HTR-8/SVneo (cell line): ENCODE measurements at places on chromosomes 6 and 20.

GRCh38 chr6:137044366-137045221 is at the start of gene IL20RA:
Gene IL20RA, minus strand, starts transcription at chr6:137044965. Its CDS starts 237 bp downstream, at chr6:137044728.
- DNase-seq, result peak; percentile 25

DNA sequence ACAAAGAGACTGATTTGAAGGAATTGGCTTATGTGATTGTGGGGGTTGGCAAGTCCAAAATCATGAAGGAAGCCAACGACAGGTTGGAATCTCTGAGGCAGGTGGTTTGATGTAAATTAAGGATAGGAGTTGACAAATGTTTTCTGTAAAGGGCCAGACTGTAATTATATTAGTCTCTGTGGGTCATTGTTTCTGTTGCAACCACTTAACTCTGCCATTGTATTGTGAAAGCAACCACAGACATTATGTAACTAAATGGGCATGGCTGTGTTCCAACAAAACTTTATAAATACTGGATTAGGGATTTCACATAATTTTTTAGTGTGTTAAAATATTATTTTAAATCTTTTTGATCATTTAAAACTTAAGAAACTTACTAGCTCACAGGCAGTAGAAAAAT is 199.2 kb upstream of the MYLIP start:
- no peak for DNase-seq

- DNase-seq, result no peak
Measured at GRCh38 chr6:48016020-48016755, 94.8 kb downstream of the PTCHD4 start.

GRCh38 chr6:5379647-5380242 is 118.4 kb downstream of the FARS2 start:
- DNase-seq, result peak; percentile 36

DNA sequence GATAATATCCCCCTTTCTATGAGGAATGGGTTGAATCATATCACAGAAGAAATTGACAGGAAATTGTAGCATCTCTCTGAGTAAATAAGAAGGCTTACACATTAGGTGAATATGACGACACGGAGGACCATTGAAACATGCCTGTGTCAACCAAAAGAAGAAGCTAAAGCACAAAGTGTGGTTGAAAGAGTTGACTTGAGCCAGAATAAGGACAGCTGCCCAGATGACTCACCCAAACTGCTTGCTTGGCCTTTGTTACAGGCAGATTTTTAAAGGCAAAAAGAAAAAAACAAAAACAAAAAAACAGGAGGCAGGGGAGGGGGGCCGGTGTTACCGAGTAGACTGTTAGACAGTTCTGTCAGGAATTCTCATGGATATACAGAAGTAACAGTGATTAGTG is 129.8 kb upstream of the EDN1 start:
- DNase-seq, result no peak

GRCh38 chr6:159646733-159647132 is 46.3 kb downstream of the SOD2 start:
- DNase-seq, result no peak

DNA sequence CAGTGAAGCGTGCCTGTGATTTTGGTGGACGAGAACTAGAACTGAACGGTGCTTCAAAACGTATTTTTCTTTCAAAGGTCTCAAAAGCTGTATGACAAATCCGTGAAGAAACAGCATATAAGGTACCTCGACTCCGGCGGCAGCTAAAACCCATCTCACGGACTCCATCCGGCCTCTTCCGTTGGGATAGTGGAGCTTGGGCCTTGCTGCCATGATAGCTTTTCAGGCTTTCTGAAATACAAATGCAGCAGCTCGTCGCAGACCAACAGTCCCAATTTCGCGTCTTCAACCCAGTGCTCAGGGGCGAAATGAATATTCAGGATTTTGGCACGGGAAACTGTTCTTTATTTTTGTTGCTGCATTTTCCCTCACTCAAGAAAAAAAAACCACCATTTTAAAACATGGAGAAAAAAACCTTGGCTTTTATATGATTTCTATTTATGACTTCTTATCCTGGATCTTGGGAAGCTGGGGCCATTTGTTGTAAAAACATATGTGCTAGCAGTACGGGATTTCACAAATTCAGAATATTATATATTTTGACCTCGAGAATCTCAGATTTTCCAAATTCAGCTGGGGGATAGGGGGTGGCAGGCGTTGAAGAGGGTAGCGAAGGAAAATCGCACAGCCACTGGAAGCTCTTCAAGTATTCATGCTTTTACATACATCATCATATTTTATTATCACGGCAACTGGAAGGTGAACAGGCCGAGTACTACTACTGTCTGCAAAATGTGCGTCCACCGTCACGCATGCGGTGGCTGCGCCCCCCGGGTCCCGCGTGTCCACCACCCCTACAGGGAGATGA is 849 bp downstream of the GSTA4 start:
- DNase-seq, result no peak

DNA sequence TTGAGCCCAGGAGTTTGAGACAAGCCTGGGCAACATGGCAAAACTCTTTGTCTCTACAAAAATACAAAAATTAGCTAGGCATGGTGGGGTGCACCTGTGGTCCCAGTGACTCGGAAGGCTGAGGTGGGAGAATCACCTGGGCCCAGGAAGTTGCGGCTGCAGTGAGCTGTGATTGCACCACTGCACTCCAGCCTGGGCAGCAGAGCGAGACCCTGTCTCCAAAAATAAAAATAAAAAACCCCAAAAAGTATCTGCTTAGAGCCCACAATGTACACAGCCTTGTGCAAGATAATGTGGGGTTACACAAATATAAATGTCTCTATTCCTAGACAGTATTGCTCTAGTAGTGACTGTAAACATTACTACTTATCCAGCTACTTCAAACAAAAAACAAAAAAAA is 5.9 kb downstream of the ESF1 start:
- DNase-seq, result no peak

GRCh38 chr6:37725957-37726356 is 28.3 kb upstream of the MDGA1 start:
- DNase-seq, result no peak

DNA sequence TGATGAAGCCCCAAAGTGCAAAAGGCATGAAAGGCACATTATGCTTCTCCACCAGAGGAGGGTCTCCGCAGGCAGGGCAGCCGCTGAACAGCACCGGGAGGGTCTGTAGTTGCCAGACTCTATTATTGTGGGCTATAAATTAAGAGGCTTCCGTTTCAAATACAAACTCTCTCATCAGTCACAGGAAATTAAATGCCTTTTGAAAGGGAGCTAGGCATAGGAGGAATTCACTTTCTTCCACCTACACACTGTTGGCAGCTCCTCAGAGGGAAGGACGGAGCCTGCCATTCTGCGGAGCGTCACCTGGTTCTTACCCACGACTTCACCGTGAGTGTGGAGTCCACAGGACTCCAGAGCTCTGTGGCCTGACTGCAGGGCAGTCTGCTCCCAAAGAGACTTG is 140.8 kb upstream of the AGPAT4 start:
- DNase-seq, result no peak

- no peak for DNase-seq
Measured at GRCh38 chr20:46699651-46700359, 9.6 kb upstream of the SLC2A10 start.

GRCh38 chr6:151071295-151071694 is 168.5 kb upstream of the AKAP12 start:
- no peak for DNase-seq

DNA sequence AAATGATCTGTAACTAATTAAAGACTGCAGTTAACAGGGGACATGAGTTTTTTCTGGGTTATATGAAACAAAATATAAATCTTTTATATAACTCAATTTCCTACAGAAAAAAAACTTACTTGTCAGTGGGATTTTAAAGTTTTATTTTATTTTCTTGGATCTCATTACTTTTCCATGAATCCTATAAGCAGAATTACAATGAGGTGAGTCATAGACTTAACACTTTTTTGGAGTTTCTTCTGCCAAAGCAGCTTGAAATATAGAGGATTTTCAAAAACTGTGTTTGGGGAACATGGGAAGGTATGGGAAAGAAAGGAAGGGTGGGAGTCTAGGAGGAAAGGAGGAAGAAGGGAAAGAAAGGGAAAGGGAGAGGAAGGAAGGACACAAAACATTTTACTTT is 130.7 kb downstream of the AIG1 start:
- no peak for DNase-seq

- no peak for DNase-seq
Measured at GRCh38 chr6:101458336-101458735, 64.8 kb downstream of the GRIK2 start.

DNA sequence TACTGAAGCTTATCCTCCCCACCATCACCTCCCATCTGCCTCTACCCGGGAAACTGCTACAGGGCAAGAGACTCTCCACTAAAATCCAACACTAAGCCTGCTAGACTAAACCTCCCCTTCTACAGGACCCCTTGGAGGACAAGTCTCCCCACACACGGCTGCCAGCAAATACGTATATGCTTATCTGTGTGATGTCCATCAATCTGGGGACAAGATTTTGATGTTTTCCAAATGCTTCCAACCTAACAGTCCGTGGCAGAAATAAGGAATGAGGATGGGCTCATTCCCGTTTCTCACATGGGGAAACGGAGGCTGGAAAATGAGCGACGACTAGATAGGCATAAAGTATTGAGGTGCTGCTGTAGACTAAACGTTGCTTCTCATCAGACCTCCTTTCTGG is 1.8 kb downstream of the KCNK5 start:
- no peak for DNase-seq

- DNase-seq, result no peak
Measured at GRCh38 chr6:15580326-15580725, 82.5 kb downstream of the DTNBP1 start.

GRCh38 chr6:133707456-133707855 is 181.5 kb upstream of the TCF21 start:
- DNase-seq, result peak; percentile 14

DNA sequence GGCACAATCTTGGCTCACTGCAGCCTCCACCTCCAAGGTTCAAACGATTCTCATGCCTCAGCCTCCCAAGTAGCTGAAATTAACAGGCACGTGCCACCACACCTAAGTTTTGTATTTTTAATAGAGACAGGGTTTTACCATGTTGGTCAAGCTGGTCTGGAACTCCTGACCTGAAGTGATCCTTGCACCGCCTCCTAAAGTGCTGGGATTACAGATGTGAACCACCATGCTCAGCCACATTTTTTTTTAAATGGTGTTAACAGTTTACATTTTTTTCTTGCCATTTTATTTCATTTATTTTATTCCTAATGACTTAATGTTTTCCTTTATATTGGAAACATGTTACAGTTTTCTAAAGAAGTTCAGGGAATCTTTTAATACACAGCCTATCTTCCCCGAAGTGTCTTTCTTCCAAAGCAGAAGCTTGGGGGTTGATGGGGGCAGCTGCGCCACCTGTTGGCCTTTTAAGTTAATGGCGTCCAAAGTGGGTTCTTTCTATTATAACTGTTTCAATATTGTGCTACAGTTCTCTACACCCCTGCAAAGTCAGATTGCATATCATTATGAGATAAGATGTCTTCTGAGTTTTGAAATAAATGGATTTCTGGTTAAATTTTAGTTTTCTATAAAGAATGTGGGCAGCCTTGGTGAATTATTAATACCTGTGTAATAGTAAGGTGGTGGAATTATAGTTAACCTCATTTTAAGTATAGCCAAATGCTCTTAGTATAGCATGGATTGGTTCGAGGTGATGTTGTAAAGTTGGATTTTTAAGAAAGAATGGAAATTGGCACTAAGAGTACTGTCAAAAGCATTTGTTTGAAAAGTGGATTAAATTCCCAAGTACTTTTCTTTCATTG is 42.0 kb upstream of the PLCG1 start:
- DNase-seq, result peak; percentile 85

- no peak for DNase-seq
Measured at GRCh38 chr20:60680554-60680953, 571.5 kb upstream of the CDH4 start.

DNA sequence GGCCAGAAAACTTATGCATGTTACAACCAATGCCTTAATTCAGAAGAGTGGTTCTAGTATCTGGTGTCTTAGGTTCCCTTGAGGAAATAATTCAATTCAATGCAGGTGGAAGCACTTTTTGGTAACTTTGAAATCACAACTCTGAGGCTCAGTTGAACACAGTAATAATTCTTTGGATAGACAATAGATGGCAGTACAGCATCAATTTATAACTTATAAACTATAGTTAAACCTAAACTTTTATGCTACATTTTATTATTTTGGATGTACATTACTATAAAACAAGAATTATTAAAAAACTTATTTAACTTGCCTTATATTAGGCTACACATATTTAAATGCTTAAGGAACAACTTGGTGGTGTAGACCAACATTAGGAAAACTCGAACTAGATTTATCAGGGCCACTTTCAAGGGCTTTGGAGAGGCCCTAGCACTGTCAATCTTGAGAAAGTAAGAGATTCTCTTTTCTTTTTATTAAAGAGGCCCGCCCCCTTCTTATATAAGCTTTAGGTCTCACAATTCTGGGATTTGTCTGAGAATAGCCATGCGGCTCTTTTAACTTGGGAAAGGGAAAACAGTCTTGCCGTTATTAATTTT is 85.9 kb downstream of the CRYBG1 start:
- no peak for DNase-seq

DNA sequence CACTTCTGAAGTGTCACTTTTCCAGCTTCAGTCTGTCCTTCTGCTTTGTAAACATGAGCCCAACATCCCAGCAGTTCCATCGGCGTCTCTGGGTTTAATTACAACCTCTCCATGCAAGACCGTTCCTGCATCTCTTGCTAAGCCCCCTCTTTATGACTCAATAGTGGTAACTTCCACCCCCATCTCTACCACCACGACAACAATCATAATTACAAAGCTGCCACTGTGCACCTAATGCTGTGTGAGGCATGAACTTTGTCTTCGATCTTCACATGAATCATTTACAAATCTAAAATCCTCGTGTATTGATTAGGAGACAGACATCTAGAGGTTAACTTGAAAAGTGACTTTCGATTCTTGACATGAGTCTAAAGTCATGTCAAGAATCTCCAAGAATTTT is 4.9 kb upstream of the CCR6 start:
- no peak for DNase-seq

GRCh38 chr6:40477246-40478126 is 109.7 kb downstream of the LRFN2 start:
- no peak for DNase-seq

DNA sequence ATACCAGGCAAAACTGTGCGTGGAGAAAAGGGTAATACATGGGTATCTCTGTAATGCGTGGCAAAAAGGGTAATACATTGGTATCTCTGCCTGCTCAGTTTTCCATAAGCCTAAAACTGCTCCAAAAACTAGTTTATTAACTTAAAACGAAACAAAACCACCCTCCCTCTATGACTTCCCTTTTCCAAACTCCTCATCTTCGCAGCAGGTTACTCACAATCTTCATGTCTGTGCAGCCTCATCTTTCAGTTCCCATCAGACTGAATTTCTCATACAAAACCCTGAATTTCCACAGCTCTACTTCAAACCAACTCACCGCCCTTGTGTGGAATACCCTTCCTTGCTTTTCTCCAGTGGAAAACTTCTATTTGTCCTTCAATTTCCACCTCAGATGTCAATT is 199.4 kb downstream of the PHACTR1 start:
- DNase-seq, result no peak
